Stimulated activated CD8-positive, alpha-beta memory T cell treated with anti-CD3 and anti-CD28 coated beads, Interleukin-7, amount 100 ng/mL, for 1 hour (primary cell): ENCODE measurements at places on chromosomes 5 and 9.

DNA sequence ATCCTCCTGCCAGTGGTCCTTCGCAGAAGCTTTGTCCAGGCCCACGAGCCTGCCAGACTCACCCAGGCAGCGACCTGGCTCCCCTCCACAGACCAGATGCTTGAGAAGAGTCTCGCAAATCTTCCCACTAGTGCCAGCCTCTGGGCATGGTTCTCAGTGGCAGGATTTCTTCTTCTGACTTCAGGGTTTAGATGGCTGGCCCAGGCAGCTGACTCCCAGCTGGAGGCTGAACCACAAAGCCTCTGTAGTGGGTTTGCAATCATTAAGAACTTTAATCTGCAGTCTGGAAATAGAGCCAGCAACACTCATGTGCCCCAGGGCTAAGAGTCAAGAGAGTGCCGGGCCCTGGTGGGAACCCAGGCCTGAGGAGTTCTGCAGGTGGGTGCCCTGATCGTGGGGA, 90.6 kb upstream of the ICE1 start:
- DNase-seq: no peak

DNA sequence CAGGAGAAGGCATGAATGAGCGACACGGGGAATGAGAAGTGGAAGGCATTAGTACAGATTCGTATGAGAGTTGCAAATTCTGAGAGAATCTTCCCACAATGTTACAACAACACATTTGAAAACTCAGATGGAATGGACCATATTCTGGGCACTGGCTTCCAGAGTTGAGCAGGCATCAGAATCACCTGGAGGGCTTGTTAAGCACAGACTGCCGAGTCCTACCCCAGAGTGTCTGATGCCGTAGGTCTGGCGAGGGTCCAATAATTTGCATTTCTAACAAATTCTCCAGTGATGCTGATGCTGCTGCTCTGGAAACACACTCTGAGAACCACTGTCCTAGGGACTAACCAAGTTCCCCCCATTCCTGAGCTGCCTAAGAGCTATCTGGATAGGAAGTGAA, 2.9 kb upstream of the TLX3 start:
- no peak for DNase-seq

DNA sequence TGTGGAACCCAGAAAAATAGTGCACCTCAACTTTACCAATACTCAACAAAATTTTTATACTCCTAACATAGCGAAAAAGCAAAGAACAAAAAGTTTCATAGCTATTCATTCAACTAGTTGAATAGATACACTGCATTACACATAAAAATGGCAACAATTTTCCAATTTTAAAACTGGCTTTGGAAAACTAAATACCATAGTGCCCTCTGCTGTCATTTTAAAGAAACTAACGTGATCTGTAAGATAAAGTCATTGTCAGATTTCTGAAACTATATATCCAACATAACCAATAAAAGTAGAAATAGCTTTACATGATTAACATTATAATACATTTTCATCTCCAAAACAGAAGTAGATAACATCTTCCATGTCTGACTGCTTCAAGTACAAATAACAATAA, 31.6 kb downstream of the DTWD2 start:
- no peak for DNase-seq

GRCh38 chr5:134935711-134936602, 31.0 kb downstream of the PCBD2 start:
- DNase-seq: no peak

GRCh38 chr9:121494192-121494591, 5.5 kb downstream of the GGTA1 start:
- no peak for DNase-seq

- DNase-seq: no peak
Observed at GRCh38 chr5:124157320-124157719, 589.1 kb downstream of the ZNF608 start.

DNA sequence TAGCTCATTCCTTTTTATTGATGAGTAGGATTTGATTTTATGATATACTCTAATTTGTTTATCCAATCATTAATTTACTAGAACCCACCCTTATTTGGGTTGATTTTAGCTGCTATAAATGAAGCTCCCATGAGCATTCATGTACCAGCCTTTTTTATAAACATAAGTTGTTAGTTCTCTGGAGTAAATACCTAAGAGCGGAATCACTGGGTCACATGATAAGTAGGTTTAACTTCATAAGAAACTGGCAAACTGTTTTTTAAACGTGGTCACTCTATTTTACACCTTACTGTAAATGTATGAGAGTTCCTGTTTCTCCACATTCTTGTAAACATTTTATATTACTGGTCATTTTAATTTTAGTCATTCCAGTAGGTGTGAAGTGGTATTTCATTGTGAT, 364.6 kb downstream of the NPR3 start:
- no peak for DNase-seq

DNA sequence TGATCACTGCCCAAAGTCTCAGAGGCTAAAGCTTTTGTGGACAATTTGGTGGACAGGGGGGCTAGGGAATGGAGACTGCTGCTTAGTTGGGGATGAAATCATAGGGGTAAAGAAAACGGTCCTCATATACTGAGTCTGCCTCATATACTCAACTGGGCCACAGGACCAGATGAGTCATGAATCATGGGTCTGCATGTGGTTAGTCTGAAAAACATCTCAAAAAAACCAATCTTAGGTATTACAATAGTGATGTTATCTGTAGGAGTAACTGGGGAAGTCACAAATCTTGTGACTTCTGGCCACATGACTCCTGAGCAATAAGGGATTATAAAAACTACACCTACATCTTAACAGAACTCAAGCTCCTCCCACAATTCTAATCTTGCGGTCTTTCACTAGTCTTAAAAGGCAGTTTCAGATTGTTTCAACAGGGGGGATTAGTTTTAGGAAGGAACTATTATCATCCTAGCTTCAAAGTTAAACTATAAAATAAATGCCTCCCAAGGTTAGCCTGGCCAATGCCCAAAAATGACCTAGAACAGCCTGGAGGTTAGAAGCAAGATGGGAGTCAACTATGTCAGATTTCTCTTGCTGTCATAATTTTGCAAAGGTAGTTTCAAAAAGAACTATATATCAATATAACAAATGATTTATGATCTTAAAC, 17.5 kb downstream of the TMEM161B start:
- DNase-seq: no peak

GRCh38 chr5:179300581-179301180, 44.6 kb downstream of the ADAMTS2 start:
- DNase-seq: no peak

GRCh38 chr9:89234205-89235067, 55.8 kb upstream of the SHC3 start:
- no peak for DNase-seq

GRCh38 chr5:122977319-122977718, 59.2 kb downstream of the PPIC start:
- DNase-seq: no peak

DNA sequence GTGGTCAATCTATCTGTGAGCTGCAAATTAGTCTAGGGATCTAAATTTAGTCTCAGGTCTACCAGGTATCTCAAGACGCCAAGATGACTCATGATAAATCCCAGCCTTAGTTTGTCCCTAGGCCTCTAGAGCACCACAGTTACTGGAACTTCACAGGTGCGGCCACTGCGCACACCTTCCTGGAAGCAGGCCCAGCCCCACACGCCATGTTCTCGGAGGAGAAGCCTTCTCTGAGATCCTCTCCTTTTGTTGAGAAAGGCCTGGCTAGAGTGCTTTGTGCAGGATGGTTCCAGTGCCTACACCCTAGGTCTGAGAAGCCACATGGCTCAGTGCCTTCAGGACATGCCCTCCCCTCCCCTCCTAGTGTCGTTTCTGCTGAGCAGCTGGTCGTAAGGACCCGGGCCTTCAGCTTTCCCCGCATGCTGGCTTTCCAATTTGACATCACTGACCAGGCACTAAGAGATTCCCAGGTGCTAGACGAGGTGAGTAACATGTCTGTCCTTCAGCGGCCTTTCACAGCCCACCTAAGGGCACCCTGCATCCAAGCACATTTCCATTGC, 51.9 kb downstream of the IPPK start:
- DNase-seq: no peak

DNA sequence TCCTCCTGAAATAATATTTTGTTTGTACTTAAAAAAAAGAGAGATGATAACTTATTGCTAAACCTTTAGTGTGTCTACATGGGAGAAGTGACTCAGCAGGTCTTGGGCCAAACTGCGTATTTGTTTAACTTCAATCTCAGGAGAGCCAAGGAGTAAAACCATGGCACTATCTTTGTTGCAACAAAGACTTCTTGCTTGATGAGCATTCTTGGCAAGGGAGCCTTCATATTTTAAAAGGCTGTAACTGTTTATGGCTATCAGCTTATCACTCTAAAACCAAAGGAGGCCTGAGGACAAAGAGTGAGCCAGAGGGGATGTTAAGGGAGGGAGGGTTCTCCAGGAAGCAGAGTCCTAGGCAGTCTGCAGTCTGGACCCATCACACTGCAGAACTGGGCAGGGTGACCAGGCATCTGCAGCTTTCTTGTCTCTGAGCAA, 216.2 kb upstream of the S1PR3 start:
- DNase-seq: no peak
